Effector memory CD8-positive, alpha-beta T cell (primary cell): ENCODE measurements at places on chromosomes 5 and 9.

- DNase-seq = no peak
- no peaks in the 10 kb centered on the region for H3K27me3 ChIP-seq
- no peaks in the 10 kb centered on the region for H3K36me3 ChIP-seq
- H3K4me1 ChIP-seq = no peaks in the 10 kb centered on the region
- no peak overlapping the region for H3K4me3 ChIP-seq
Observed at GRCh38 chr5:52024359-52024758, 641.1 kb downstream of the ISL1 start.

- peak overlapping the region; percentile 70 for H3K4me3 ChIP-seq
- peak overlapping the region; percentile 92 for H3K27ac ChIP-seq
- H3K36me3 ChIP-seq = peaks cover 14% of the 10 kb centered on the region
- H3K4me1 ChIP-seq = peaks cover 33% of the 10 kb centered on the region
Observed at GRCh38 chr5:139710319-139711066, 62.3 kb downstream of the CXXC5 start.

- no peak overlapping the region for H3K27ac ChIP-seq
- no peaks in the 10 kb centered on the region for H3K36me3 ChIP-seq
Observed at GRCh38 chr5:66710557-66711088, 114.4 kb downstream of the MAST4 start.

- no peak for DNase-seq
- H3K4me3 ChIP-seq = no peak overlapping the region
- no peak overlapping the region for H3K27ac ChIP-seq
- peaks cover 6% of the 10 kb centered on the region for H3K27me3 ChIP-seq
Observed at GRCh38 chr5:75199071-75199470, 37.6 kb downstream of the ANKRD31 start.

GRCh38 chr9:92599938-92600461 is 64.2 kb upstream of the ECM2 start:
- H3K36me3 ChIP-seq = no peaks in the 10 kb centered on the region
- no peaks in the 10 kb centered on the region for H3K27me3 ChIP-seq
- no peak overlapping the region for H3K4me3 ChIP-seq
- H3K4me1 ChIP-seq = no peaks in the 10 kb centered on the region
- no peak for DNase-seq

DNA sequence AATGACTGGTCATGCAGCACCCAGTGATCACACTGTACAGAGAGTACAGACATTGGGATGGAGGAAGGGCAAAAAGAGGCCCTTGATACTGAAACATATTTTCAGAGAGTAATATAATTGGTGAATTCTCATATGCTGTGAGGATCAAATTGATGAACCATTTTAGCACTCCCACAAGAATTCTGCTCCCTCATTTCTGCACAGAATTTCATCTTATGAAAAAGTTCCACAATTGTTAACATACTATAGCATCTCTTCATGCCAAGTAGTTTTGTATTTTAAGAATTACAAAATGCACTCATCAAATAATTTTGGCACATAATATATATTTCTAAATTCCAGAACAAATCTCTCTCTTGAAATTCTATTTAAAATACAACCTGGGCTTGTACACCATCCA is 351.2 kb downstream of the PDE4D start:
- no peak overlapping the region for H3K27ac ChIP-seq
- H3K27me3 ChIP-seq = no peaks in the 10 kb centered on the region
- no peaks in the 10 kb centered on the region for H3K36me3 ChIP-seq
- no peak for DNase-seq
- H3K4me3 ChIP-seq = no peak overlapping the region

GRCh38 chr5:40826489-40827187 is 8.4 kb downstream of the RPL37 start:
- no peaks in the 10 kb centered on the region for H3K27me3 ChIP-seq
- H3K36me3 ChIP-seq = peaks cover 62% of the 10 kb centered on the region
- peaks cover 8% of the 10 kb centered on the region for H3K4me1 ChIP-seq
- no peak overlapping the region for H3K4me3 ChIP-seq

DNA sequence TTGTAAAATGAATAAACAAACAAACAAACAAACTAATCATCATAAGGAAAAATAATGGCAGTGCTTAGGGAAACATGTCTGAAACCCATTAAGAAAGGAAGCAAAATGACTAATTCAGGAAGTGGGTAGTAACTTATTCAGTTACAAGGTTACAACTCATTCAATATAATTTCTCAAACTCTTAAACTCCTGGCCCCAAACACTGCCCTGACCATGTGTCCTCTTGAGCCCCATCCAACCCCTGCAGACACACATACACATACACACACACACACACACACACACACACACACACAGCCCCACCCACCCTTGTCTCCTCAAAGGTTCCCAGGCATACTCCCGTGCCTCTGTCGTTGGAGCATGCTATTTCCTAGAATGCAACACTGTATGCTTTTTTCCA is 193.9 kb downstream of the SEC61B start:
- no peak overlapping the region for H3K4me3 ChIP-seq
- H3K27me3 ChIP-seq = peaks cover 7% of the 10 kb centered on the region
- H3K27ac ChIP-seq = no peak overlapping the region
- peaks cover 1% of the 10 kb centered on the region for H3K4me1 ChIP-seq

- no peaks in the 10 kb centered on the region for H3K36me3 ChIP-seq
- no peak for DNase-seq
- no peak overlapping the region for H3K4me3 ChIP-seq
- H3K27me3 ChIP-seq = no peaks in the 10 kb centered on the region
- H3K4me1 ChIP-seq = no peaks in the 10 kb centered on the region
Observed at GRCh38 chr9:117160254-117160653, 254.6 kb downstream of the ASTN2 start.

DNA sequence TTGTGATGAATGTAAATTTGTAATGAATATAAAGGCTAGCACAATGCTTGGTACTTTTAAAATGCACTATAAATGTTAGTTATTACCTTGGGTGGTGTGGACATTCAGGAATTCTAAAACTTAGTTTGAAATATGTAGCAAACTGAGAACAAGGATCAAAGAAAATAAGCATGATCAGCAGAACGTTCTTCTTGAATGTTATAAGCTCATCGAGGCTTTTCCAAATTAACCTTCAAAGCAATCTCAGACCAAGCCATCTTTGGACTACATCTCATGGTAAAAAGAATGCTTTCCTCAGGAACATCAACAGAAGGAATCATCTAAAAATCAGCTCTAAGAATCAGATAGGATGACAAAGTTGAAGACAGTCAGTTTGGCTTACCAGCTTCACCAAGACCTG is 146.3 kb downstream of the SLIT3 start:
- no peaks in the 10 kb centered on the region for H3K4me1 ChIP-seq
- no peak for DNase-seq
- H3K27ac ChIP-seq = no peak overlapping the region
- H3K36me3 ChIP-seq = no peaks in the 10 kb centered on the region
- no peak overlapping the region for H3K4me3 ChIP-seq
- no peaks in the 10 kb centered on the region for H3K27me3 ChIP-seq

DNA sequence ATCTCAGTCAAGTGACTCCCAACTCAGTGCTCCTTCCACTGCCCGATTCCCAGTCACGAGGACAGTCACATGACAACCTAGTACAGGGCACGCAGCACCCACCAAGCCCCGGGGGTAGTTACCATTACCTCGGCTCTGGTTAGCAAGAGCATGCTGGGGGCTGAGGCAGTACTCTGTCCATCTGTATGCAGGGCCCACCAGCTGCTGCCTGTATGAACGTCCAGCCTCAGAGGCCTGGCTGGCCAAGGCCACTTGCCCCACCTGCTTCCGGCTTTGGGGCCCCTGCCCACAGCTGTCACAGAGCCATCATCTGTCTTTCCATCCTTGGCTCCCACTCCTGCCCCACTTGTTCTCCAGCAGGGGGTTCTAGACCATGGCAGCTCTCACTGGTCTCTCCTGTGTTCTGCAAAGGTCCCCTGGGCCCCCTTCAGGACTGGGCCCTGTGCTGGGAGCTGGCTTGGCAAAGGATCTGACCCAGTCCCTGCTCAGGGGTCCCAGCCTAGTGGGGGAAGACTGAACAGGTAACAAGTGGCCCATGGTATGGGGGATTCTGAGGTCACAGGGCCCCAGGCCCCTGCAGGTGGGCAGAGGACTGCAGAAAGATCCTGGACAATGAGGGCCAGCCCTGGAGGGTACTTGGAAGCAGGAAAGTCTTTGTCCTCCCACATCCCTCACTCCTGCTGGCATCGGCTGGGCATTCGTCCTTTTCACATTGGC is 3.3 kb downstream of the RPL35 start:
- no peaks in the 10 kb centered on the region for H3K27me3 ChIP-seq
- no peak overlapping the region for H3K27ac ChIP-seq
- DNase-seq = no peak
- peaks cover 26% of the 10 kb centered on the region for H3K4me1 ChIP-seq

DNA sequence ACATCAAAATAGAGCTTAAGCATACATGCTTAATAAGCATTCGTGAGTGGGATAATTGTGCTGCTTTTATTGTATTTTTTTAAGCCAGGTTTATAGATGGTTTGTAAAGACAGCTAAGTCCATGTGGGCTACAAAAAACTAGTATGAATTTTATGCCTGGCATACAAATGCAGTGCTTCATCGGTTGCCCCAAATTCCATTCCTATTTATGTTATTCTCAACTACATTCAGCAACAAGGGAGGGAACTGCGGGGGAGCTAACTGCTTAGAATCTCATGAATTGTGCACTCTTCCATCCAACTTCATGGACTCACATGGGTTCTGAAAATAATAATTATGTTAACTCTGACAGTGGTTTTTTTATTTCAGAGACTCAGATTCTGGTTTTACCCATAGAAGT is 199.2 kb downstream of the FAM170A start:
- no peak overlapping the region for H3K27ac ChIP-seq
- no peaks in the 10 kb centered on the region for H3K27me3 ChIP-seq
- no peaks in the 10 kb centered on the region for H3K36me3 ChIP-seq
- DNase-seq = no peak

GRCh38 chr9:109255394-109255793 is 65.5 kb downstream of the EPB41L4B start:
- H3K4me3 ChIP-seq = no peak overlapping the region
- H3K36me3 ChIP-seq = no peaks in the 10 kb centered on the region
- H3K27ac ChIP-seq = no peak overlapping the region
- H3K27me3 ChIP-seq = peaks cover 19% of the 10 kb centered on the region

DNA sequence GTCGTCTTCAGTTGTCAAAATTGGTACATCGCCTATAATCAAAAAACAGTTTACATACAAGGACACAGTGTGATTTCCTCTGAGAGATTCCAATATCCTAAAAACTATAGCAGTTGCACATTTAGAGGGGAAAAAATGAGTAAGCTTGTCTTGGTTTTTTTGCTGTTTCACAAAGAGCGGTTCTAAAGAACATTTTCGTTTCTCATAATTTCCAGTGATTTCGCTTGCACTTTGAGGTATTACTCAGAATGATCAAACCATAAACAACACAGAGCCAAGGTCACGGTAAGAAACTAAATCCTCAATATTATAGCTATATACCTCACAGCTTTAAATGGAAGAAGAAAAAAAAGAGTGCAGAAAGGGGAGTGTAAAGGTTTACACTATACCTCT is 861 bp downstream of the MTX3 start:
- H3K4me1 ChIP-seq = peaks cover 11% of the 10 kb centered on the region
- H3K27me3 ChIP-seq = peaks cover 7% of the 10 kb centered on the region
- no peak for DNase-seq
- H3K4me3 ChIP-seq = peak overlapping the region; percentile 80
- peaks cover 36% of the 10 kb centered on the region for H3K36me3 ChIP-seq

- peak overlapping the region; percentile 85 for H3K27ac ChIP-seq
- H3K27me3 ChIP-seq = no peaks in the 10 kb centered on the region
- H3K36me3 ChIP-seq = no peaks in the 10 kb centered on the region
- DNase-seq = no peak
Observed at GRCh38 chr5:102295534-102296177, 428 bp downstream of the SLCO4C1 start.

DNA sequence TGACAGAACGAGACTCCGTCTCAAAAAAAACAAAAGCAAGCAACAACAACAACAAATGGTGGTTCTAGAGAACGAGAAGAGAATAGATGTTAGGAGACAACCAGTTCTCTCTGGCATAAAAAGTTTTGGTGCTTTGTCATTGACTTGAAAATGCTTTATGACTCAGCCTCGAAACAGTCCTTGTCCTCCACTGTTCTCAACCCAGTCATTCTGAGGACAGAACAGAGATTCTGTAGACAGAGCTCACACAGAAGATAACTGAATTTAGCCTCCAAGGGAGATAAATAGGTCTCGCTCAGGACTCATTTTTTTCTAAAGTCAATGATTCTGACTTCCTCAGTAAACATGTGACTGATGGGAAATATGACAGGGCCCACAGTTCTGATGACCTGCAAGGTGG is 76.0 kb upstream of the FSTL4 start:
- H3K36me3 ChIP-seq = no peaks in the 10 kb centered on the region
- H3K27me3 ChIP-seq = peaks cover 86% of the 10 kb centered on the region
- no peaks in the 10 kb centered on the region for H3K4me1 ChIP-seq
- no peak overlapping the region for H3K27ac ChIP-seq
- no peak for DNase-seq

GRCh38 chr5:74326571-74327338 is 313.8 kb downstream of the ENC1 start:
- H3K27me3 ChIP-seq = peaks cover 9% of the 10 kb centered on the region
- DNase-seq = peak; percentile 62
- H3K4me1 ChIP-seq = peaks cover 29% of the 10 kb centered on the region

DNA sequence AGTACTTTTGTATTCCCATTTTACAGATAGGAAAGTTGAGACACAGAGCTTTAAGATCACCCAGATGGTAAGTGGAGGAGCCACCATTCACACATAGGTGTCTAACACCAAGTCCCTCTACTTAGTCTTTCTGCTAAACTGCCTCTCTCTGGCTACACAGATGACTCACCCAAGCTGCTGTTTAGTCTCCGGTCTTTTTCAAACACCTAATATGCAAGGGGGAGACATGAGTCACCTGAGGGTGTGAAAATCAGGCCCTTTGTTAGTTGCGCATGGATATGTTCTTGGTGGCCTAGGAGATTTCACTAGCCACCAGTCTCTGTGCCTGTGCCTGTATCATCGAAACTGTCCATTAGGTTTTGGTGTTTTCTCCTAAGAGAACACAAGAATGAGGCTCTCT is 117.8 kb downstream of the MAST4 start:
- H3K4me1 ChIP-seq = no peaks in the 10 kb centered on the region
- DNase-seq = no peak
- H3K27ac ChIP-seq = no peak overlapping the region
- H3K27me3 ChIP-seq = peaks cover 31% of the 10 kb centered on the region

- H3K36me3 ChIP-seq = no peaks in the 10 kb centered on the region
- H3K27ac ChIP-seq = no peak overlapping the region
- no peaks in the 10 kb centered on the region for H3K4me1 ChIP-seq
- no peak for DNase-seq
- peaks cover 51% of the 10 kb centered on the region for H3K27me3 ChIP-seq
- H3K4me3 ChIP-seq = no peak overlapping the region
Observed at GRCh38 chr5:73540192-73540591, 25.2 kb downstream of the ANKRA2 start.

DNA sequence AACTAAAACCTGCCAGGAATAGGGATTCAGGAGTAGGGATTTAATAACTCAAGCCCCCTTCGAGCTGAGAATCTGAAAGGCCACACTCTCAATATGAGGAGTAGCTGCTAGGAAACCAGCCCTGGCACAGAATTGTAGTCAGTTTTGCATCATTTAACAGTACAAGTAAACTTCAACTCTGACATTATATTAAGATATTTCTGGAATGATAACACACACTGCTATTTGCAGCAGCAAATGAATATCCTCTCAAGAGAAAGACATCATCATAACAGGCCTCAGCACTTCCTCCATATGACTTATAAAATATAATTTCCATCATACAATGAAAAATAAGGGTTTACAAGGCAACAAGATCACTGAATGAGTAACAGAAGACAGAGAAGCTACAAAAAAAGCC is 138.2 kb upstream of the RFX3 start:
- no peaks in the 10 kb centered on the region for H3K27me3 ChIP-seq
- no peak overlapping the region for H3K4me3 ChIP-seq
- DNase-seq = no peak
- H3K36me3 ChIP-seq = peaks cover 3% of the 10 kb centered on the region
